ENCODE measurements at places on chromosomes 3 and 15.

DNA sequence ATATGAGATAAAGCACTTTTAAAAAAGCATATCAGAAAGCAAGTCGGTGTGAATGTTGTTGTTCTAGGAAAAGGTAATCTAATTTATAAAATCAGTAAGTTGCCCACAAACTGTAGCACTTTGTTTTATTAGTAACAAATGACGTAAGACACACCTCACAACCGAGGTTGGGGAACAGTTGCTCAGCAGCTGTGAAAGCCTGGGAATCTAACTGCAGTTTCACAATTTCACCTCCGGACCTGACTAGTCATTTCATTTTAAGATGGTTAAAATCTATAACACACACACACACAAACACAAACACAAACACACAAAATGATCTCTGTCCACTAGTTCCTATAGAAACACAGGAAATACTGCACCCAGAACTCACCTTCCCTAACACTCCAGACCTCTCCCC is 406.7 kb upstream of the NR2F2 start:
- DNase-seq, result no peak

DNA sequence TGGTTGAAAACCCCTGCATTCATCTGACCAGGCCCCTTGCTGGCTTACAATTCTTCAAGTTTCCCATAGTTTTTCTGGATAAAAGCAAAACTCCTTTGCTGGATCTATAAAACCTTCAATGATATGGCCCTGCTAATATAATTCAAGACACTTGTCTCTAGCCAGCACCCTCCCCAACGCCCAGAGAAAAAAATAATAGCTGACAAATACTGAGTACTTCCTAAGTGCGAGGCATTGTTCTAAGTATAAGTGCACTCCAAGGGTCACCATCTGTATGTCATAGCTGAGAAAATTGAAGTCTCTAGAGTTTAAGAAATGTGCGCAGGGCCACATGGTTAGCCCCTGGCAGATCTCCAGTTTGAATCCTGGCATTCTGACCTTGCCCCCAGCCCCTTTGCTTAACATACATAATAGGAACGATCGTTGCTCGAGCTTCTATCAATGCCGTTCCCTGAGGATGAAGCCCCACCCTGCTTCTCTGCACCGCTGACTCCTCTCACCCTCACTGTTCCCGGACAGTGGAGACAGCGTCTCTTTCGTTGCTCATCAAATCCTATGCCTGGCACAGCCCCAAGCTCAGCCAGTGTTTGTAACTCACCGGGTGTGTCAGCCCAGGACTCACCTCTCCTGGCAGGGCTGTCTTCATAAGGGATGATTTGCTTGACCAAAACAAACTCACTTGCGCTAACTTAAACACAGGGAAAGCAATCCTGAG is 377.1 kb upstream of the PROK2 start:
- no peak for DNase-seq

DNA sequence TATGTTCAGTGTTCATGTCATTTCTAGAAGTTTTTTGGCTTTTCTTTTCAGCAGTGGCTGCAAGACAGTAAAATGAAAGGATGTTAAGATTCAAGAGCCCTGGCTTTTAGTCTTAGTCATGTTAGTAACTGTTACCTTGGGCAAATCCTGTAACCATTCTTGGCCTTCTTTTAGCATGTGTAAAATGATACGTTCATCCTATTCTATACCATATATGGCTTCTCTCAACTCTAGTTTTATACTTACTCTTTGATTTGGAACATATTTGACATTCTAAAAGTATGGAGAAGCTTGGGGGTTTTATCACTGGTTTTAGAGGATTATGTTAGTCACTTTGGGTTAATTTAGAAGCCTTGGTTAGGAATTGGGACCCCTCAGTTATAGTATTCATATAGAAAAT is 20.1 kb downstream of the GTF2E1 start:
- no peak for DNase-seq

DNA sequence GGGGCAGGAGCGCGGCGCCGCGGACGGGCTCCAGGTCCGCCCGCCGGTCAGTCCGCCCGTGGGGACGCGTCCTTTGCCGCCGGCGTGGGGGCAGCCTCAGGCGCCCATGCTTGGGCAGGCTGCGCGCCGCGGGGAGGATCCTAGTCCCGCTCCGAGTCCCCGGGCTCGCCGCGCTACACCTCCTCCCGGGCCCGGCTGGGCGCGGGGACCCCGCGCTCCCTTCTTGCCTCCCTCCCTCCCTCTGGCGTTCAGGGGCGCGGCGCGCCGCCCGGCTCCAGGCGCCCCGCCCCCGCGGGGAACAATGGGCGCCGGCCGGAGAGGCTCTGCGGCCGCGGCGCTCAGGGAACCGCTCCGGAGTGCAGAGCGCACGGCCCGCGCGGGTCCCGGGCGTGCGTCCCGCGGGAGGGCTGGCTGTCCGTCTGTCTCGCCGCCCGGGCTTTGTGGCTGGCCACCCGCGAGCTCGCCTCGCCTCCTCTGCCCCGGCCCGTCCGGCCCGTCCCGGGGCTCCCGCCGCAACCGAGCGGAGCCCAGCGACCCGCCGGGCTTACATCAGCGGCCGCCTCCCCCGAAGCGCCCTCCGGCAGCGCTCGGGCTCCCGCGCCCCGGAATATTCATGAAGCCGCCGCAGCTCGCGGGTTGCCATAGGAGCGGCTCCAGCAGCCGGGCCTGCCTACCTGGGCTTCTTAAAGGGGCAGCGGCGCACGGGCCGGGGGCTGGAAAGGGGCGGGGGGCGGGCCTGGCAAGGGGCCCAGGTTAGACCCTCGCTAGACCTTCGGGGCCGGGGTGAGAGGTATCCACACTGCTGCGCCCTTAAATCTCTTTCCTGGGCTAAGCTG is at the start of gene HCN4:
Gene HCN4, minus strand, starts transcription at position 658 of the 836 bp plus-strand sequence. CDS start 688 bp downstream, outside the sequence.
- DNase-seq, result no peak

DNA sequence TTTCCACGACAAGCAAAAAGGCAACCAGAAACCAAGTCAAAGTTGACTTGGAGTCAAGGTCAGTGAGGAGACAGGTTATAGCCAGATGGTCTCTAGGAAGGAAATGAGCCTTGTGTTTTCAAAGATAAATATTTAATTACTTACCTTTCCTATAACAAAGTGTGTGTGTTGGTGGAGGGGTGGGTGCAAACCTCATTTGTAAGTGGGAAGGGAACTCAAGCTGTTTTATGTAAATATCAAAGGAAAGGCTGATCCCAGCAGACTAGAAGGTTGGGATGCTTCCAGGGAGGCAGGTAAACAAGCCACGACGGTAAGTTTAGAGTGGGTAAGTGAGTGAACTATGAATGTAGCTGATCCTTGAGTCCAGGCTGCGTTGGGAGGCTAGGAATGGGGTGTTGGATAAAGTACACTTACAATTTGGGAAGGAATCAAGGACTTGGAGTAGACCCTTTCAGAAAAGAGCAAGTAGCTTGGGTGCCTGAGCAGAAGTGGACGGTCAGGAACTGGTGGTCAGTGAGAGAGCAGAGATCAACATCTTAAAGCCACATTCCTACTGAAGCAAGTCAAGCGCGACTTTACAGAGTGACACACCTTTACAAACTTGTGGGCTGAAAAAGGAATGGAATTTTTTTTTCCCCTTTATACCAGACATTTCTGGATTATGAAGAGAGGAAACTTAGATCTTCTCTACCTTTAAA is 82.0 kb upstream of the TBL1XR1 start:
- DNase-seq, result no peak

DNA sequence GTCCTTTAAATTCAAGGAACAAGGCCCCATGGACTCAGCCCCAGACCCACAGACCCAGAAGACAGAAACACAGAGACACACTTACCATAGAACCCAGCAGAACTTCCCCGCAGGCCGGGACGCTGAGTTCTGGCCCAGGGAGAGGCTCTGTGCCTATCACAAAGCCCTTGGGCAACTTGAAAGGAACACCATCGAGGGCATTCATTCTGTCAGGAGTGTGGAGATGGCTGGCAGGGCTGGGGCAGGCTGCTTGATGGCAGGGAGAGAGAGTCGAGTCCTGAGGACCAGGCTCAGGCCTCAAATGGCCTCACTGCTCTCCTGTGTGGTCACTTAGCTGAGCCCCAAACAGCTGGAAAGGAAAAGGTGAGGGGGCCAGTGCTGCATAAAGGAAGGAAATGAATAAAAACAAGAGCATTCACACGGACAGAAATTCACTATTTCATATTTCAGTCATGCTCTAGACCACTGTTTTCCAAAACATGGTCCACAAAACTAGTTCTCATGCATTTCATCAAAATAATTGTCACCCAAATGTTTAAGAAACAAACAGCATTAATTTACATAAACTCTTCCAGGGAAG is 8.9 kb downstream of the UBAP1L start:
- no peak for DNase-seq

DNA sequence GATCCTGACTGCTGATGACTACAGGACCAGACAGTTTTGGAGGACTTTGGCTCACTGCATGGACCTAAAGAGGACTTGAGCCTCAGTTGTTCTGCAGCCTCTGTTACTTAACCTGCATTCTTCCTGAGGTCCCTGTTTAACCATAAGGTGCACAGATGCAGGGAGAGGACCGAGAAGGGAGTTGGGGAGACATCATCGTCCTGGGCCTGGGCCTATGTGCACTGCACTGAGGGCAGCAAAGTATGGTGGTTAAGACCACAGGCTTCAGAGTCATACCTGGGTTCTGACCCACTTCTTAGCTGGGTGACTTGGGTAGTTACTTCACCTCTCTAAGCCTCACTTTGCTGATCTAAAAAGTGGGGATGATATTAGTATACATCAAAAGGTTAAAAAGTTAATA is 21.9 kb downstream of the KY start:
- DNase-seq, result no peak

DNA sequence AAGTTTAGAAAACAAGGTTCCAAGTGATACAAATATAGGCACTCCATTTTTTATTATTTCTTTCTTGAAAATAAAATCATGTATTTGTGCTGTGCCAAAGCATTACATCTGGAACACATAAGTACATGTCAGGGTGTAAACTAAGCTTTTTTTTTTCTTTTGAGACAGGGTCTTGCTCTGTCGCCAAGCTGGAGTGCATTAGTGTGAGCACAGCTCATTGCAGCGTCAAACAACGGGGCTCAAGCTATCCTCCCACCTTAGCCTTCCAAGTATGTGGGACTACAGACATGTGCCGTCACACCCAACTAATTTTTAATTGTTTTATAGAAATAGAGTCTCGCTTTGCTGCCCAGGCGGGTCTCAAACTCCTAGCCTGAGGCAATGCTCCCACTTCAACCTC is 9.0 kb downstream of the SPATA12 start:
- DNase-seq, result no peak

DNA sequence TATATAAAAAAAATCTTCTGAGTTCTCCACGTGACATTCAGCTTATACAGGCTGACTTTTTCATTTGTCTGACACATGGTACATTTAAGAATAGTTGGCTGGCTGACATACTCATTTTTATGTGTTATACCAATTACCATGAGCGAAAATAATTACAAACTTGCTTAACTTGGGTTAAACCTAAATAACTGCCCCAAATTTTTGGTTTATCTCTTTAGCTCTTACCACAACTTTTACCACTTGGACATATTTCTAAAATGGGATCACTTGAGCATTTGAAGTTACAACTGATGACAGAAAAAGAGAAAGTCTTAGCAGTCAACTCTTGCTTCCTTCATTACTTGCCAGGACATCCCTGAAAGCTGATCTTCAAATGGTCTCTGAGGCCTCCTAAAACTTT is 618.1 kb downstream of the RBMS3 start:
- no peak for DNase-seq

DNA sequence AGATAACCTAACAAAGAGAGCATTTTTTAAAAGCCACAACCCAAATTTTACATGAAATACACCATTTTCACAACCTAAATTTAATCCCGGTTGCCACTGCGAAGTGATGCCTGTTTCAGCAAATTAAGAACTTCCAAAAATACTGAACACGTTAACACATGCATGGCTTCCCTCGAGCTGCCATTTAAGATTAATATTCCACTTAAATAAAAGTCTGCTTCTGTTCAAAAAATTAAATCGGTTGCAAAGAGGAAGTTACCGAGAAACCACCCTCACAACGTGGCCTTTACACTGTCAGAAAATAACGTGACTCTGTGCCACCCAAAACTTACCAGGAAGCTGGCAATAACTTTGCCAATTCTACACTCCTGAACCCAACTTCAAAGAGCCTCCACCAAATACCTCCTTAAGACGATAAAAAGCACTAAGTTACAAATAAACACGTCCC is 1.2 kb downstream of the TBL1XR1 start:
- peak; percentile 7 for DNase-seq

DNA sequence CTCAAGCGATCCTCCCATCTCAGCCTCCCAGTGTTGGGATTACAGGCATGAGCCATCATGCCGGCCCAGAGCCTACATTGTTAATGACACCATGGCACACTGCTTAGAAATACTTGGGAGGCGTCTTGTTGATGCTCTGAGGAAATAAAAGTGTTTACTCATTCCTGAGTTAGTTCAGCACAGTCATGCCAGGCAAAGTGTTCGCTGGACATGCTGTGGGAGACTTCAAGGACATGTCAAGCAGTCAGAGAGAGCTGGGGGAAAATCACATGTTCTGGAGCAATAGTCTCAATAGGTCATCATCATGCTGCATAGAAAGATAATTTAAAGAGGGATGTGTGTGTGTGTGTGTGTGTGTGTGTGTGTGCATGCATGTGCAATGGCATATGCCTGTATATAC is 37.5 kb downstream of the TTC23 start:
- DNase-seq, result peak; percentile 49

DNA sequence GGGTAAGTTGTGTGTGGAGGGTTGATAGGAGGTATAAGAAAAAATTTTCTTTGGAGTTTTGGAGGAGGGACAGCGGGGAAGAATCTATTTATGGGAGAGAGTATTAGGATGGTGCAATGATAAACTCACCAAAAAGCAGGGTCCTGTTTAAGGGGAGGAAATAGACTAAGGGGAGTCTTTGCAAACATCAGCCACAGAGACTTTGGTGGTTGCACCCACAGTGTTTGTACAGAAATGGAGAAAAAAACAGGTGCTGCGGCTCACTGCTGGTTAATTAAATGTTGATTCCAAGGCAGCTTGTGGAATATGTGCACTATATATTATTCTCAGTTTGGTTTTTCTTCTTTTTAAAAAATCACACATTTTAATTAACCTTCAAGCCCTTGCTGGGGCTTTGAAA is 182.1 kb downstream of the NECTIN3 start:
- no peak for DNase-seq

GRCh38 chr3:21377071-21377769 is 373.8 kb downstream of the ZNF385D start:
- no peak for DNase-seq

- no peak for DNase-seq
Observed at GRCh38 chr3:100076731-100077529, 37.4 kb downstream of the FILIP1L start.

GRCh38 chr15:77907824-77908751 is 169.4 kb downstream of the TBC1D2B start:
- no peak for DNase-seq

GRCh38 chr3:34988296-34988695 is 651.0 kb upstream of the ARPP21 start:
- DNase-seq, result no peak
